ENCODE measurements at places on chromosomes 2 and 18.

DNA sequence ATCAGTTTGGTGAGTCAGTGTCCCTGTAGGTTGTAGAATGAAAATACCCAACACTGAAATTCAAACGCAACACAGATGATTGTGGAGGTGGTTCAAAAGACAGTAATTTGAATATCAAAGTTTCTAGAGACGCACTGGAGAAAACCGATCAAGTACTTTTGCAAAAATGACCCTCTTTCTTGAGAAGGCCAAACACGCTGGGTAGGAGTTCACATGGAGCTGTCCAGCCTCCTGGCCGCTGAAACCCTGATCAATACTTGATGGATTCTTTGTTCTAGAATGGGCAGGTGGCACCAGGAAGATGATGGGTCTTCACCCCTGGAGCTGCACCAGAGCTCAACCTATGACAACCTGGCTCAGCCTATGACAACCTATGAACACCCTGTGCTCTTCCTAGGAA is 39.7 kb upstream of the UBE2F start:
- DNase-seq: no peak

GRCh38 chr18:75450906-75451305 is 23.4 kb upstream of the SMIM21 start:
- DNase-seq: no peak

DNA sequence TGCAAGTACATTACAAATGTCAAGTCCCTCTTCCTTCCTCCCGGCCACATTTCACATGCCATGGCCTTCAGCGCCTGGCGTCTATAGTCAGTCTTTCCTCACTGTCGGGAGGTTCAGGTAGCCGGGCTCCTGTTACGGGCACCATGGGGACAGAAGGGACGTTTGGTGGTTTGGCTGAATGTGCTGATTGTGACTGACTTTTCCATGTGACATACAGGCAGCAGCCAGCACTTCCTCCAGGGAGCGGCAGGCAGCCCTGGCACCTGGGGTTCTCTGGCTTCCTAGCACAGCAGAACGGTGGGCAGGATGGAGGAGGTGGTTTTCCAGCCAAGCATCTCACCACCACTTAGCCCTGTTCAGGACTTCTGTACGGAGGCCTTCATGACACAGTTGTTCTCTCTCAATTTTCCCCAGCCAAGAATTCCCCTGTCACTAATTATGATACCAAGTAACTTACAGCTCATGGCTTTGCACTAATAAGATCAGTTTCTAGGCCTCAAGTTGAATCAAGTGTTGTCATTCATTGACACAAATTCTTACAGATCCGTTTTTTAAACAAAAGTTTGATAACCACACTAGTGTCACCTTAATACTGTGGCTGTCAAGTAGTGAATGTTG is 83.9 kb upstream of the REV1 start:
- peak; percentile 93 for DNase-seq

GRCh38 chr2:177338177-177338721 is 54.3 kb upstream of the AGPS start:
- no peak for DNase-seq

DNA sequence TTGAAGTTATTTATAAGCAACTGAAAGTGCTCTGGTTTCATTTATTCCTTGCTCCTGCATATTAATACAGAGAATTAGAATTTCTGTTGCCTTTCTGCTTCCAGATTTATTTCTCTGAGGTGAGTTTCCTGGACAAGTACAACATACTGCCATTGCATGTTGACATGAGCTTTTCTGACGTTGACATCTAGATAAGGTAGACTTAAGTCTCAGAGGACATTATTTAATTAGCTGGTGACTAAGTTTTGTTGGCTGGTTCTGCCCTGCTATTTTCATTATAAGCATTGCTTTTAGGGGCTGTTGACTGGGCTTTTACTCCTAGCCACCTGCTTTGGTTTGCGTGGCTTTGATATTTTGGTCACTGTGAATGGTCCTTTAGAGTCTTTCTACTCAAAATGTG is 282.9 kb upstream of the SPRED2 start:
- DNase-seq: no peak

- DNase-seq: no peak
These were observed 103.5 kb downstream of the ADD2 start for GRCh38 chr2:70664525-70664924.

GRCh38 chr2:120815292-120815691 is 79.6 kb downstream of the GLI2 start:
- no peak for DNase-seq
